Aorta (tissue), 5 donors: ENCODE measurements at places on chromosomes 3 and 15. TPM values are rescaled to one million over a fixed set of nuclear protein-coding genes. Genes with fewer than 3 reads are reported as not detected.

Gene KLHL6
- total RNA-seq, result 4.6 TPM

DNA sequence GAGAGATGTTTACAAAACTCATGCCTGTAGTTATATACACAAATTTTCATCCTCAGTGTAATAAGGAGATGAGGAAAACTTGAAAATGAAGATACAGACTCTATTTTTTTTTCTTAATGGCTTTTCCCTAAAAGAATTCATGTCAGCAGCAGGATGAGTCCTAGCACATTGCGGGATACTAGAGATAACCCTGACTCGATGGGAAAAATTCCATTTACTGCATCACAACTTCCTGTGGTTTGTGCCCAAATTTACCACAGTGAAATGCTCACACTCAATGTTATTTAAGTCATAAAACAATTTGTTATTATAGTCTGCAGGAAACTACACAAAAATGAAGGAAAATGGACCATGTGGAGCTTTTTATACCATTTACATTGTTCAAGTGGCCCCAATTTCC is 581.9 kb upstream of the ZNF717 start:
- DNase-seq, result no peak

DNA sequence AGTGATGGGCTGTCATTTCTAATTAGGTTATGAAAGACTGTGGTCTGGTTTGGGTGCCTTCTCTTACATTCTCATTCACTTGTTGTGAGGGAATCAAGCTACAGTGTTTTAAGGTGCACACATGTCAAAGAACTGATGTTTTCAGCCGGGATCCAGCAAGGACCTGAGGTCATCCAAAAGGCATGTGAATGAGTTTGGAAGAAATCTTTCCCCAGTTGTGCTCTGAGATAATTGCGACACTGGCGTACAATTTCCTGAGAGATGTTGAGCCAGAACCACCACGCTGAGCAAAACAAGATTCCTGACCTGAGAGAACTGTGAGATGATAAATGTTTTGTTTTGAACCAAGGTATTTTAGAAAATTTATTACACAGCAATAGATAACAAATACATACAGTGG is 295.3 kb upstream of the SLITRK3 start:
- no peak for DNase-seq

DNA sequence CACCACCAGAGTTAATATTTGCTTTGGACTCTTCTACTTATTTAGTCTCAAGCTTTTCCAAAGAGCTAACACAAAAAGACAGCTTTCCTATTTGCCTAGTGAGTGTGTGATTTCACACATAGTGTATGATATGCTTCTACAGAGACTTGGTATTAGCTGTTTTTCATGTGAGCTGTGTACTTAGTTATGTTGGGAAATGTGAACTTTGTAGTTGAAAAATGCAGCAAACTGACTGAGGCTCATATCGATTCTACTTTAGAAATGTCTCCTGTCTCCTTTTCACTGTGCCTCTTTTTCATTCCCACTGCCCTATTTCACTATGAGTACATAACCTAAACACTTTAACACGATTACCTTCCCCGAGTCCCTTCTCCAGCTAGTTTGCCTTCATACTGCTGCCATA is 136.5 kb downstream of the ALCAM start:
- no peak for DNase-seq

Gene TNFAIP8L3
- total RNA-seq, result 48.4 TPM
